K562 (cell line): ENCODE measurements at places on chromosomes 2 and 18.

DNA sequence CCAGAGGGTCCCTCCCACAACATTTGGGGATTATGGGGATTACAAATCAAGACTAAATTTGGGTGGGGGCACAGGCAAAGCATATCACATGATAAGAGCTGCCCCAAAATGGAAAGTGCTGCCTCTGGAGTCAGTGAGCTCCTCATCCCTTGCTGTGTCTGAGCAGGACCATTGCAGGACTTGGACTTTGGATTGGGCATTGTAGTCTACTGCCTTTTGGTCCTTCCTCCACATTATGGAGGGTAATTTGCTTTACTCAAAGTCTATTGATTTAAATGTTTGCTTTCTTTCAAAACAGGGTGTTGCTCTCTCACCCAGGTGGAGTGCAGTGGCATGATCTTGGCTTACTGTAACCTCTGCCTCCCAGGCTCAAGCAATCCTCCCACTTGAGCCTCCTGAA, 106.8 kb upstream of the LDAH start:
- no peak overlapping the region for H3K27ac ChIP-seq
- no peaks in the 10 kb centered on the region for H3K36me3 ChIP-seq
- H3K4me3 ChIP-seq, result no peak overlapping the region
- peaks cover 3% of the 10 kb centered on the region; the same call in 1 of the 2 replicates for H3K27me3 ChIP-seq

DNA sequence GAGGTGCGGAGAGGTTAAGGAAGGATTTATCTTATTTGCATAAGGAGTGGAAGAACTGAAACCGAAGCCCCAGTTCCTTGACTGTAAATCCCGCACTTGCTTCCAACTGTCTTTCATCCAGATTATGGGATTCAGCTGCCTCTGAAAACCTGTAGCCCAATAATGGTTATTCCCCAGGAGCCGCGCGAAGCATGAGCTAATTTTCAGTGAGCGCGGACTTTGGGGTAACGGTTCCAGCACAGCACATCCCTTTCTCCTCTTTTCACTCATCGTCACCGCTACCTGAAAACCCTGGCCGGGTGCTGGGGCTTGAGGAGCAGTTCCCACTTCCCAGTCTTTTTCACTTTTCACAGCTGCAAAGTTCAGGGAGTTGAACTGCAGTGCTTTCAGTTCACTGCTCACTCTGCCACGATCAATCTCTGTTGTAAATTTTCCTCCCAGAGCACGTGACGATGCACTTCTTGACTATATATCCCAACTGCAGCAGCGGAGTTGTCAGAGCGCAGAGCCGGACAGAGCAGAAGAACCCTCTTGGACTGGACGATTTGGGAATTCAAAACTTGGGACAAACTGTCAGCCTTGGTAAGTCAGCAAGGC, at the start of gene KCNE4:
Gene KCNE4 (plus strand): TSS at position 498 of the 597 bp plus-strand sequence. CDS start 641 bp downstream, outside the sequence.
- no peak for DNase-seq
- peaks cover 10% of the 10 kb centered on the region; the same call in 1 of the 2 replicates for H3K4me1 ChIP-seq
- H3K4me3 ChIP-seq, result no peak within 1 kb of the TSS
- H3K27ac ChIP-seq, result no peak within 1 kb of the TSS

- no peak overlapping the region for H3K27ac ChIP-seq
- DNase-seq, result no peak
- no peak overlapping the region for H3K4me3 ChIP-seq
- no peaks in the 10 kb centered on the region for H3K4me1 ChIP-seq
- no peaks in the 10 kb centered on the region for H3K27me3 ChIP-seq
These were observed 137.9 kb downstream of the MGAT5 start for GRCh38 chr2:134391751-134392160.

DNA sequence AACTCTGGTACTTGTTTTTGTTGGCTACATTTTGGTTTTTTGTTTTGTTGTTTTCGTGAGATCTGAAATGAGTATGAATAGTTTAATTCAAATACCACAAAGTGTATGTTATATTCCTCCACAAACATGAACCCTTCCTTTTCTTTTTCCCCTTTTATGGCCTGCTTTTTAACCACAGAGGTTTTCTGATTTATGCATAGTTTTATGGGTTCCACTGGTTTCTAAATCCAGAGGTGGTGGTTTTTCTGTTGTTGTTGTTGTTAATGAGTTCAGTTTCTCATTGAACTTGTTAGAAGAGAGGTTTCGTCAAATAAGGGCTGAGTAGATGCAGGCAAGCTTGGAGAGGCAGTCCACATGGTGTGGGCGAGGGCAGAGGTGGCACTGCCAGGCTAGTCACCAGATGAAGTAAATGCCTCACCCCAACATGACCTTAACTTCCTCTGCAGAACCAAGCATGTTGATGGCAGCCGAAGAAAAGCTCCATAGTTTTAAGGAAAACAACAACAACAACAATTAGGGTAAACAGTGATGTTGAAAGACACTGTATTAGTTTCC, 72.5 kb downstream of the RIF1 start:
- no peak for DNase-seq
- no peak overlapping the region for H3K4me3 ChIP-seq
- H3K4me1 ChIP-seq, result no peaks in the 10 kb centered on the region

DNA sequence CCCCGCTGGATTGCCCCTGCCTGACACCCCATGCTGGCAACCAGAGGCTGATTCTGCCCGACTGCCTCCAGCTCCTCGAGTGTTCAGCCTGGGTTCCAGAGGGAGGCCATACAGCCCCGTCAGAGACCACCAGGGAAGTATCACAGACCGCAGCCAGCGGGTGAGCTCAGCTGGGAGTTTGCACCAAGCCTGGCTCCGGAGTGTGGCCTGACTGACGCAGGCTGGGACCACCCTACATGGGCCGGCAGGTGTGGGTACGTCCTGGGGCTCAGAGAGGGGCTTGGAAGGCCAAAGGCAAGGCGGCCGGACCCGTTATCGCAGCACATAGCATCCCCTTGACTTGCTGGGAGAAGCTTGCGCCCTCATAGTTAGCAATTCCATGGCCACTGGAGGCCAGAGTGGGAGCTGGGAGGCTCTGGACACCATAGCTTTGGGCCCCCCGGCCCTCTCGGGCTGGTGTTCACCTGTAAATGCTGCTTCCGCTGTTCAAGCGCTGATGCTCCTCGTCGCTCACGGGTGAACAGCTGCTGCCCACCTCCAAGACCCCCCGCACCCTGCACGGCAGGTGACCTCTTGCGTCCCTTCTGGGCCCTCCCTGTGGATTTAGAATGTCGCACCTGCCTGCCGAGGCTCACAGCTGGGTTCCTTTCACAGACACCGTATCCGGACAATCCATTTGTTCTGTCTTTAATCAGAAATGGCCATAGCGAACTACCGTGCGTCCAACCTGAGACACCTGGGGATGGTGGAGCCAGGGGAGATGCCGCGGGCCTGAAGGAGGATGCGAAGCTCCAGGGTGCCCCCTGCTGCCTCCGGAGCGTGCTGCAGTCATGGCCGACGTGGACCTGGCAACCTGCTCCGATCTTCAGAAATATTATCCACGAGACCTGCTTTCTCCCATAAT, 31.2 kb upstream of the SLC66A3 start:
- peaks cover 60% of the 10 kb centered on the region for H3K27me3 ChIP-seq
- no peak overlapping the region for H3K27ac ChIP-seq
- H3K4me3 ChIP-seq, result no peak overlapping the region
- DNase-seq, result peak; percentile 86
- peaks cover 14% of the 10 kb centered on the region for H3K4me1 ChIP-seq
